ENCODE measurements at places on chromosomes 3 and 15. TPM values are rescaled to one million over a fixed set of nuclear protein-coding genes. Genes with fewer than 3 reads are reported as not detected.

ILDR1 gene
- 3.2 TPM for total RNA-seq

DNA sequence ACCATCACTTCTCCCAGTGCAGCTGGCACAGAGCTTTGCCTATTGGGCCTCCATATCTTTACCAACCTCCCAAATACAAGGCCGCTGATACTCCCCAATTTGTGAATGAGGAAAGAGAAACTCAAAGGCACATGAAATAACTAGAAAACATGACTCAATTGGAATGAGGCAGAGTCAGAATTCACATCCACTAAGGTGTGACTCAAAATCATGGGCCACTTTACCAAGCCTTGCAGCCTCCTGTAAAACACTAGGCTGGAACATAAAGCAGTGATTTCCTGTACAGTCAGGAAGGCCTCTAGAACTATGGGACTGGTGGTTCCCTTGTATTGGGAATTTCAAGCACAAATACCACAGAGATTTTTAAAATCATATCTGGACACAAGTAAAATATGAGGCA lies 128.6 kb downstream of the DCLK3 start:
- no peaks in the 10 kb centered on the region for H3K4me1 ChIP-seq
- no peak overlapping the region for H3K4me3 ChIP-seq
- no peaks in the 10 kb centered on the region for H3K36me3 ChIP-seq
- no peaks in the 10 kb centered on the region for H3K27me3 ChIP-seq
- DNase-seq: no peak
- no peak overlapping the region for H3K27ac ChIP-seq

DNA sequence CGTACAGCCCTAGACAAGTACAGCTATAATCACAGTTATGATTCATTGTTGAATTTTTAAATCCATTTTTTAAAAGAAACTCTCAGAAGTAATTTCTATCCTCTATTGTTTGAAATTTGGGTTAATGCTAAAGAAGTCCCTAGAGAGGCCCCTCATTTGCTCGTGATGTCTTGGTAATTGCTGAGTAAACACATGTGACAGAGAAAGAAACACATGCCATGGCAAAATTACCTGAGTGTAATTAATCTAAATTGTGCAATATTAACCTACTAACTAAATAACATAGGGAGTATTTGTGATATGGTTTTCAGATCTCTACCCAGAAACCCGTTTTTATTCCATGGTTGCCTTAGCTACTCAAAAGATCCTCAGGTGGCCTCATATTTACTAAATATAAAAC lies 10.8 kb downstream of the NEK10 start:
- H3K4me1 ChIP-seq: no peaks in the 10 kb centered on the region
- no peak overlapping the region for H3K27ac ChIP-seq
- DNase-seq: no peak
- H3K27me3 ChIP-seq: no peaks in the 10 kb centered on the region
- H3K36me3 ChIP-seq: no peaks in the 10 kb centered on the region
- H3K4me3 ChIP-seq: no peak overlapping the region

DNA sequence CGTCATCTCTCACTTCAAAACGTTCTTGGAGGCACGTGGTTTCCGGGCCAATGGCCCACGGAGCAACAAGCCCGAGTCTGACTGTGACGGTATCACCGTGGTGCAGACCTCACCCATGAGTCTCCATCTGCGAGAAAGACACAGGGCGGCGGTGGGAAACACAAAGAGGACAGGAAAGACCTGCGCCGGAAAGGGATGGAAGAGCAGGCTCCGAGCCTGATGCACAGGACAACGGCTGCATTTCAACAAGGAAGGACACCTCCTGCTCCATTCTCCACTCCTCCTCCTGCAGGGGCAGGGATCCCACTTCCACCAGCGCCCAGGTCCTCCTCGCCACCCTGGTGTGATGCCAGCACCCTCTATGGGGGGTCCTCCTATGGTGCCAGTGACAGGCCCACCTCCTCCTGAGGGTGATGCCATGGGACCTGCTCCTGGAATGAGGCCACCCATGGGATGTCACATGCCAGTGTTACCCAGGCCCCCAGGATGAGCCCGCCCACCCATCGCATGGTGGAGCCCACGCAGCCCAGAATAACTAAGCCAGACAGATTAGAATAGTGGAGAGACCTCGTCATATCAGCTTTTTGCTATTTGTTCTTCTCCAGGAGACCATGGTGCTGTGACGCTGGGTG lies 73.0 kb upstream of the PCSK6 start:
- H3K27me3 ChIP-seq: no peaks in the 10 kb centered on the region
- no peaks in the 10 kb centered on the region for H3K36me3 ChIP-seq
- H3K4me1 ChIP-seq: no peaks in the 10 kb centered on the region
- DNase-seq: no peak

DNA sequence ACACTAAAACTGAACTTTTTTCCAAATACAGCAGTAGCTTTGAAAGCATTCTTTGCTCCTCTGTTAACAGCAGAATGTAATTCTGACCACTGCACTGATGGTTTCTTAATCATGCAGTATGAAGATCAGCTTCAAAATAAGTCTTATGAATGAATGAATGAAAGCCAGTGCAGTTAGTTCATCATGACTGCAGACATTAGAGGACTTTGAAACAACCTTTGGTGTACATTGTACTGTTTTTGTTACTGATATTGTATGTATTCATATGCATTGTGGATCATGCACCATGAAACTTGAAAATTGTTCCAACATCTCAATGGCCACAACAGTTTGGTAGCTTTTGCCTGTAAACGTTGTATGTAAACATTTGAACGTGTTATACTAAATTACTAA lies 1.3 kb upstream of the TNIK start:
- no peaks in the 10 kb centered on the region for H3K36me3 ChIP-seq
- H3K27me3 ChIP-seq: no peaks in the 10 kb centered on the region
- DNase-seq: no peak
- H3K4me3 ChIP-seq: peak overlapping the region; percentile 76
- peaks cover 5% of the 10 kb centered on the region for H3K4me1 ChIP-seq

DNA sequence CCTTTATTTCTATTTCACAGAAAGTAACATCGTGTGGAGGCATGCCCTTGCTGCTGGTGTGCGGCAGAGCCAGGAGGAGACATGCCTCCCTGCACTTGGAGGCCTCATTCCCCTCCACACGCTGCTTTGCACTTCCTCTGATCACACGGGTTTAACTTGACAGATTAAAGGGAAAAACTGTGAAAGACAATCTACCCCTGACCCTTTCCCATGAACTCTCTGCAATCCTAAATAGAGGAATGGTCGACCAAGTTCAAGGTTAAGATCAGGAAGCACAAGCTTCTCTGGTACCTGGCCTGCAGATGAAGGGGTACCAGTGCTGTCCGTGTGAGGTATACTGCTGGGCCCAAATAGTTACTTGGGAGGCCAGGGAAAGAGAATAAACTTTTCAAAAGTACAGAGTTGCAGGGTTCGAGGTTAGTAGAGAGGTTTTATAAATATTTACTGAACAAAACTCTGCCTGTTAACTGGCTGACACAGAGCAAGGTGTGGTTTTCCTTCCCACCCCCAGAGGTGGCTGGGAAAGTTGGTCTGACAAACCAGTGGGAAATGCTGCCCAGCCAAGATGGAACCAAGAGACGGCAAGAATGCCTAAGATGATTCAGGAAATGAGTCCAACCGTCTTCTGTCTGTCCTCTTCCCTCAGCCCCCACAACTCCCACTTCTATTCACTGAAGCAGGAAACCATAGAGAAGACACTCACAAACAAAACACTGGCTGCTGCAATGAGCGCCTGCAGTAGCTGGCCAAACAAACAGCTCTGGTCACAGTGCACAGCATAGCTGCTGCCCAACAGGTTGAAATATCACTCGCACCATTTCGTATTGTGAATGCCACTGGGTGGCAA lies 79.6 kb downstream of the IGF2BP2 start:
- H3K4me3 ChIP-seq: no peak overlapping the region
- no peak overlapping the region for H3K27ac ChIP-seq
- no peak for DNase-seq
- H3K4me1 ChIP-seq: peaks cover 6% of the 10 kb centered on the region
- H3K36me3 ChIP-seq: no peaks in the 10 kb centered on the region

Measured in testis (tissue), 5 donors.